OCI-M1 (cell line): ENCODE measurements at places on chromosomes 4 and X.
A peak's percentile ranks its signal among the peaks of the same experiment; 100 is the strongest.

DNA sequence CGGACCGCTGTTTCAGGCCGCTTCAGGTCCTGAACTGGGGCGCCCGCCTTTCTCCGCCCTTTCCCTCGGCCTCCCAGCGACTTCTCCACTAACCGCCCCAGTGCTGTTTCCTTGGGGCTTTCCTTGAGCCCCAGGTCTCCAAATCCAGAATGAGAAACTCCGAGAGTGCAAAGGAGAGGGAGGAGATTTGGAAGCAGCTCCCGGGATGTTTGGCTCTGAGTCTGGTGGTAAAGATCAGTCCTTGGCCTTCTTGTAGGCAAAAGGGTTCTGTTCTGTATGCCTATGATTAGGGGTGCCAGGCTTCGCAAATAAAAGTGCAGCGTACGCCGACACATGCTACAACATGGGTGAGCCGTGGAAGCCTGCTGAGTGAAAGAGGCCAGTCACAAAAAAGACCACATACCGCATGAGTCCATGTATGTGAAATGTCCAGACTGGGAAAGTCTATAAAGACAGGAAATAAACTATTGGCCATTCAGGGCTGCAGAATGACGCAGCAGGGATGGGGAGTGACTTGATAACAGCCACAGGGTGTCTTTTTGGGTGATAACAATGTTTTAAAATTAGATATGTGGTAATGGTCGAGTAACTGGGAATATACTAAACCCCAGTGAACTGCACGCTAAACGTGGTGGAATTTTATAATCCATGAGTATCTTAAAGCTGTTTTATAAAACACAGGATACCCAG, 99.8 kb downstream of the TRAPPC11 start:
- DNase-seq, result peak; percentile 79

DNA sequence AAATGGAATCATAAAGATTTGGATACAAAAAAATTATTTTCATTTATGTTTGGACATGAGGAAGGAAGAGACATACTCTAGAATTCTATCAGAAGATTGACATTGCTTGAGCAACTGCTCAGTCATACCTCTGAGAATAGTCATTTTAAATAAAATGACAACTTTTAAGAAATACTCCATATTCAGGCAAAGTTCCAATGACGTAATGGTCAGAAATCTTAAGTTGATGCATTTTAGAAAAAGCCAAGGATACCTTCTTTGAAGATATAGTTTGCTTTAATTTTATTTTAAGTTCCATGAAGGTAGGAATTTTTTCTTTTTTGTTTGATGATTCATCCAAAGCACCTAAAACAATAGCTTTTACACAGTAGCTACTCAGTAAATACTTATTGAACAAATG, 110.3 kb upstream of the ATOH1 start:
- DNase-seq, result no peak

GRCh38 chr4:4950561-4951290, 68.5 kb downstream of the CYTL1 start:
- DNase-seq, result no peak

DNA sequence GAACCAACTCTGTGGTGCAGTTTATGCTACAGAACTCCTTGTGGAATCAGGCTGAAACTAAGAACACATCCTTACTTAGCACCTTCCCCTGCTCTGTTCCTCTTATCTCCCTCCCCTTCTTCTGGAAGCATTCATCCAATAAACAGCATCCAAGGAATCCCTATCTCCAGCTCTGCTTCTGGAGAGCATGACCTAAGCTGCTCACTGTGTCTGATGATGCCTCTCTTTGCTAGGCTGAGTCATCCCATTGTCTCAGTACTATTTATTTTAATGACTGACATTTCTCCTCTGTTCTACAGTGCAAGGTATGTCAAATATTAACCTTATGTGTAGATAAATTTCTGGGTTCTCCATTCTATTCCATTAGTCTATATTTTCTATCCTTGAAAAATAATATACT, 71.2 kb downstream of the BEND2 start:
- DNase-seq, result no peak

- DNase-seq, result no peak
These were observed 225.8 kb upstream of the GIMD1 start for GRCh38 chr4:106594291-106594952.

DNA sequence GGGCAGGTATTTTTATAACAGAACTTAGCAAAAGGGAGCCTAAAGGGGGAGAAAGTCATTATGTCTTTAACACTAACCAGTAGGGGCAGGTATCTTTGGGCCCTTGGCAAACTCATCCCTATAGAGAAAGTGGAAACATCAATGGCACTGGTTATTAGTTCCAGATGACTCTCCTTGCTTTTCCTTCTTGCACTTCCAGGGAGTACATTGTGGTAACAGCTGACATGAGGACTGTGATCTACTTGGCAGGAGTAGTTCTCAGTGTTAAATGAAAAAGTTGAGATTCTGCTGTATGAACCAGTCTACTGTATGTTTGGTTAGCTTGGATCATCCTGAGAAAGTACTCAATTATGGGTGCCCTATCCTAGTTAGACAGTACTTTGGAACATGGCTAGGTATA, 93.6 kb downstream of the ATXN3L start:
- no peak for DNase-seq

DNA sequence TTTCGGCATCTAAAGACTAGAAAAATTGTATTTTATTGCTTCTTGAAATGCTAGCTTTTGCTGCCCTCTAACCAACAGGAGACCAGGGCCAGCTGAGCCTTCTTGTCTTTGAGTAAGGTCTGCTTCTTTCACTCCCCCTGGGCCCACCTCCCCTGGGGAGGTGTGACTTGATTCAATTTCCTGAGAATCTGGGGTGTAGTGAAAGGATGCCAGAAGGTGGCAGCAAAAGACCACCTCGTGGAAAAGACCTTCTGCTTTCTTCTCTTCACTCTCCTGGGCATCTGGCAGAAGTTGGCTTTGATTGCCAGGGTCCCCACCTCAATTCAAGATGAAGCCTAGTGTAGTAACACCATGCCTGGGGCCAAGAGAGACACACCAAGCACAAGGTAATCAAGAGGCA, 96.5 kb upstream of the MAOA start:
- DNase-seq, result peak; percentile 65

GRCh38 chr4:162706632-162707031, 460.1 kb downstream of the NAF1 start:
- DNase-seq, result no peak

DNA sequence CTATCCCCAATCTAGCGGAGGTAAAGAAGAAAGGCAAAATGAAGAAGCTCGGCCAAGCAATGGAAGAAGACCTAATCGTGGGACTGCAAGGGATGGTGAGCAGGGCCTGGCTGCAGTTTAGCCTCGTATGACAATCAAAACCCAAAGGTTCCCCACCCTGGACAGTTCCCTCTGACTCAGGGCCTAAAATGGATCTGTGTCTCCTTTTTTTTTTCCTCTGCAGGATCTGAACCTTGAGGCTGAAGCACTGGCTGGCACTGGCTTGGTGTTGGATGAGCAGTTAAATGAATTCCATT, 986 bp downstream of the HDAC6 start:
- peak; percentile 27 for DNase-seq

GRCh38 chr4:144591401-144591800, 54.6 kb upstream of the HHIP start:
- DNase-seq, result peak; percentile 32

DNA sequence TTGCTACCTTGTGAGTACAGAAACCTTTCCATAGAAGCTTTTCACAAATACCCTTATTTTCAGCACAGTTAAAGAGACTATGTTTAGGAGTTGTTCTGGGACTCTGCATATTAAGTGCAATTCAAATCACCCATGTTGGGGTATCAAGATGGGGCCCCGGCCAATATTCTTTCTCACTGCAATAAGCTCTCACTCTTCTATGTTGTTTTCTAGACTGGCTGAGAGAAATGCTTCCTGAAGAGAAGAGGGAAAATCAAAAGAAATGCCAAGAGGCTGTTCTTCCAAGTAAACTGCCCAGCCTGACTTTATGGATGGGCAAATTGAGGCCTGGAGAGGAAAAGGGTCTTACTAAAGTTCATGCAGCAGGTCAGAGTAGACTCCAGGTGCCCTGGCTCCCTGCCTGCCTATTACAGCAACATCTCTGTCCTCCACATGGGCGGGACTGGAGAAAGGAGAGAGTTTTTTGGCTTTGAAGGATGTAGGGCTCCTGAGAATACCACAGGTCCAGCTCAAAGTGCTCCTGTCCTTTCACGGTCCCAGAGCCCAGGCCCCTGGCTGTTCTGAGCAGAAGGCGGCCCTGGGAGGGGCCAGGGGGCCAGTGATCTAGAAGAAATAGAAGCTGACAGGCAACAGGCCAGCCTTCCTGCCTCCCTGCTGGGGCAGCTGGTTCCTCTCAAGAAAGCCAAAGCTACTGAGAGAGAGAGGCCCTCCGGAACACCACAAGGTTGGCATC, 745 bp upstream of the IQSEC2 start:
- DNase-seq, result no peak

- DNase-seq, result peak; percentile 31
These were observed 332.7 kb downstream of the MID1IP1 start for GRCh38 chrX:39133971-39134370.

DNA sequence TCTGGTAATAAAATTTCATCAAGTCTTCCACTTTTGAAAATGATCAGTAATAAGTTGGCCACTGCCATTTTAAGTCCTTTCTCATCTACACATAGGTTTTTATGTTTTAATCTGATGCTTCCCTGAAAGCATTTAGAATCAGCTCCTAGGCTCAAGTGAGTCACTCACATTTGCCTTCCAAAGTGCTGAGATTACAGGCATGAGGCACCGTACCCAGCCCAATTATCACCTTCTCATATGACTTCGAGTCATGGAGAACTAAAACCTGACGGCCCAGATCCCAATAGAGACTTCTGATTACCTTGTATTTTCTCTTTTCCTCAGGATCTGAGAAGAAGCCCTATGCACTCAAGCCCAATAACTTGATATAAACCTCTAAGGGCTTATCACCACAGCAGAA, 140.8 kb downstream of the OPHN1 start:
- DNase-seq, result no peak

- no peak for DNase-seq
These were observed 135.5 kb downstream of the TMEM47 start for GRCh38 chrX:34521563-34521962.

DNA sequence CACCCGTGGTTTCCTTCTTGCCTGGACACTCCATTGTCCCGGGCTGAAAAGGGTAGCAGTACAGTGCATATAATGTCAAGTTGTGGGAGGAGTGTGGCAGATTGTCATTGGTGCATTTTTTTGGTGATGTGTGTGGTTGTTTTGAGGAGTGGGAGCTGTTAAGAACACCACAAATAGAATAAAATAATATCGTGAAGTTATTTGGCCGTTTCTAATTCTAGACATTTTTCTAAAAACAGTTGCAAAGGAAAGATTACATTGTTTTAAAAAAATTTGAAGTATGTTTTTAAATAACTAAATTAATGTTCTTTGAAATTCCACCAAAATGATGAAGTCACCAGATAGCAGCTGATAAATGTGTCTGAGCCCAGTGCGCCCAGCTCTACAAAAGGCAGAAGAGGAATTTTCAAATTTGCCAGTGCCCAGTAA, 1.3 kb downstream of the PKD2 start:
- peak; percentile 81 for DNase-seq

DNA sequence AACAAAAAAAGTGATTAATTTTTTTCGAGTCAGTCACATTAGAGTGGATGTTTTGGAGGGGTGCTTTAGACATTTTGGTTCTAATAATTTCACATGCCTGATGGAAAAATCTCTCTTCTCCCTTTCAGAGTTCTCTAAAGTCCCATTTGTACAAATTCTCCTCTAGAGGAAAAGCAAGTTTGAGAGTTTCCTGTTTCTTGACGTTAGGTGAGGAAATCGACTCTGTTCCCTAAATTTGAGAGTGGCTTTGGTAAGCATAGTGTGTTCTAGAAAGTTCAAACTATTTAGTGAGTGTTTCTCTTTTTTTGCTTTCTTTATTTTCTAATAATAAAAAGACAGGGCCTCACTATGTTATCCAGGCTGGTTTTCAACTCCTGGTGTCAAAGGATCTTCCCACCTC, 1.6 kb upstream of the ATP6AP2 start:
- no peak for DNase-seq

GRCh38 chrX:111302284-111302683, 32.0 kb upstream of the CAPN6 start:
- no peak for DNase-seq

DNA sequence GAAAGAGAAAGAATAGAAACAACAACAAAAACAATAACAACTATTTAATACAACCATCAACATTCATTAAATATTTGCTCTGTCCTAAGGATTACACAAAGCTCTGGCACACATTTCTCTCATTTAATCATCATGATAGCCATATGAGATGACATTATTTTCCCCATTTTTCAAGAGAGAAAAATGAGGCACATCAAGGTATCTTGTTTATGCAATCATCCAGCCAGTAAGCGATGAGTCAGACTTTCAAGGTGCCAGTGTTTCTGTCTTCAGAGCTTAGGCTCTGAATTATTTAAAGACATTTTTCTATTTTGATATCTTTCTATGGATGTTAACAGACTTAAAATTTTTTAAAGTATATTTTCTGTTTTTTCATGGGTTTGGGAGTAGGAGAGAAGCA, 541.8 kb upstream of the SMIM31 start:
- no peak for DNase-seq

GRCh38 chr4:42345962-42346544, 51.2 kb upstream of the SHISA3 start:
- DNase-seq, result no peak

GRCh38 chr4:113574636-113575103, 186.9 kb downstream of the CAMK2D start:
- DNase-seq, result peak; percentile 38

GRCh38 chr4:187612301-187612700, 383.3 kb upstream of the ZFP42 start:
- DNase-seq, result peak; percentile 24

DNA sequence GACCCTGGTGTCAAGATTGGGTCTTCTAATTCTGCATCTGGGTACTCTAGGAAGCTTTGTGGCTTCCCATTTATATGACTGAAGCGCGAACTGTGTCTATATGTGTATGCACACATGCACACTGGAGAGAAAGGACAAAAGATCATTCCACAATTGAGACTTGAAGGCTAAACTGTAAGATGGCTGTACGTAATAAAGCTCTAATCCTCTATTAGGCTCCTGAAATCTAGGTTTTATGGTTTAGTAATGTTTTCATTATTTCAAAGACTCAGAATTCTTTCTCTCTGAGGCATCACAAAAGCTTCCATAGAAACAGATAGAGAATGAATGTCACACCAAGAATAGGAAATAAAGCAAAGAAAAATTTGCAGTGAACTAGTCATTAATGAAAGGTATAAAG, 320.7 kb upstream of the FTHL17 start:
- no peak for DNase-seq

GRCh38 chr4:183770906-183771305, 111.8 kb downstream of the TRAPPC11 start:
- DNase-seq, result no peak

DNA sequence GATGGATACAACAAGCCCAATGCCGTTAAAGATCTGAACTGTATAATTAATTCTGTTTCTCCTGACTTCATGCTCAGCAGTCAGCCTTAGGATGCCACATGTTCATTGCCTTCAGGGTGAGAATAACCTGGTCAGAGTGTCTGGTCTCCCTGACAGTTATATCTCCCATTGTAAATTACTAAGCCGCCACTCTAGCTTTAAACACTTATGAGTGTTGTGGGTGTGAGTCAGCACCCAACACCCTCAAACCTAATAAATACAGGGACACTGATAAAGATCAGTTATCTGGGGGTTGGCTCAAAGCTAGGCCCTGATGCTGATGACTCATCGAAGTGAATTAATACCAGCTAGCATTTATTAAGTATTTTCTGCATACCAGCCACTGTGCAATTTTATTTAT, 64.9 kb upstream of the DYNLT3 start:
- no peak for DNase-seq
